ENCODE measurements at places on chromosomes 1 and 21.
A peak's percentile ranks its signal among the peaks of the same experiment; 100 is the strongest.

DNA sequence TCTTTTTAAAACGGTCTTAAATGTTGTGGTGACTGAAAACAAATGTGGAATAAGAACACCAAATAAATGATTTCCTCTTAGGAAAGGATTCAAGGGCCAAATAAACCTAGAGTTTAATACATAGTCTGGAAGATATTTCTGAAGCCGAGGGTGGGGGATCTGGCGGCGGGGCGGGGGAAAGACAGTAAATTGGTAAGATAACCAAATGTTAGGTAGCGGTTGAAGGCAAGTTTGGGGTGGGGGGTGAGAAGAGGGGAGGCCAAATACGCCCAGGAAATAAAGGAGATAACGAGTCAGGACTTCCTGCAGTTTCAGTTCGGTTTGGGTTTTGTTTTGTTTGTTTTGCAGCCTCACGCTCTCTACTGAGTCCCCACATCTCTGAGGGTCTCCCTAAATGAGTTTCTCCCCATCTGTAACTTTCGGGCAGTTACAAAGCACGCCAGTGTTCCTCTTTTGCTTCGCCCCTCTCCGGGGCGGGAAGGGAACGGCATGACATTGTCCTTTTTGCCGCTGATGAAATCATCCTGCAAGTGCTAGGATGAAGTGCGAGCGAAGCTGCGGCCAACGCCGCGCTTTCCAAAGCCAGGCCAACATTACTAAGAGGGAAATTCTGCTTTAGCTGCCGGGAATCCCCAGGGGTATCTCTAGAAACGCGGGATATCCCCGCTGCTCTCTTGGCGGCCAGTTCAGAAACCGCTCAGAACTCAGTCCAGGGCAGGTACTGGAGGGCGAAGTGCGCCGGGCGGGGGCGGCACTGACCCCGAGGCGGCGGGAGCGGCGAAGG is 844 bp downstream of the NIBAN1 start:
- peak; percentile 59 for DNase-seq

DNA sequence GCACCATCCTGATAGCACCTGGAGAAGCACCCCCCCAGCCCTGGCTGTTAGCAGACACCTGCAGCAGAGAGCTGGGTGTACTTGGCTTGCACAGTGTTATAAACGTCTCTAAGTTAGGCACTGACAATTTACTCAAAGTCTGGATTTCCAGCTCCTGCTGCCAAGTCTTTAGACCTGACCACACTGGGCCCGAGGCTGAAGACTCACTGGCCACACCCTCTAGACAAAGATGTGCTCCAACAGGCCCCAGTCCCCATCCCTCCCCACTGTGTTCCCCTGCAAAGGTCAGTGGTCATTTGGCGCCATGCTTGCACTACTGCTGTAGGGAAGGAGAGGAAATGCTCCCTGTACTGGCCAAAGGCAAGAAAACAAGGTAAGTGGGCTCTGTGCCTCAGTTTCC is 31.1 kb downstream of the PADI6 start:
- DNase-seq = no peak

- no peak for DNase-seq
Measured at GRCh38 chr1:182765391-182765790, 24.2 kb upstream of the NPL start.

DNA sequence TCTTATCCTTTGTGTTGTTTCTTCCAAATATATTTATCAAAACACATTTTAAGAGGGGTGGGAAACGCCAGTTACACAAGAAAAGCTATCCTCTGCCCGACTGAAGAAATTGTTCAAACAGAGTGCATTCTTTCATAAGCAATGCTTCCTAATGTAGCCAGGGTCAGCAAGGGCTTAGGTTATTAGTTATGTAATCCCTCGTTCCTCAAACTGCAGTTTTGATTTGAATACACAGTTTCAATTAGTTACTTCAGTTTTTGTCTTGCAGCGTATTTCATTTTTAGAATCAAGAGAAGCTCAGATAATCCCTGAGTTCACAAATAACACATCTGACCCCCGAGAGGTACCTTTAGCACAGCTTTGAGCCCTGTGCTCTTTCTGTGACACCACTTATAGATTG is 141.7 kb upstream of the NRIP1 start:
- no peak for DNase-seq

DNA sequence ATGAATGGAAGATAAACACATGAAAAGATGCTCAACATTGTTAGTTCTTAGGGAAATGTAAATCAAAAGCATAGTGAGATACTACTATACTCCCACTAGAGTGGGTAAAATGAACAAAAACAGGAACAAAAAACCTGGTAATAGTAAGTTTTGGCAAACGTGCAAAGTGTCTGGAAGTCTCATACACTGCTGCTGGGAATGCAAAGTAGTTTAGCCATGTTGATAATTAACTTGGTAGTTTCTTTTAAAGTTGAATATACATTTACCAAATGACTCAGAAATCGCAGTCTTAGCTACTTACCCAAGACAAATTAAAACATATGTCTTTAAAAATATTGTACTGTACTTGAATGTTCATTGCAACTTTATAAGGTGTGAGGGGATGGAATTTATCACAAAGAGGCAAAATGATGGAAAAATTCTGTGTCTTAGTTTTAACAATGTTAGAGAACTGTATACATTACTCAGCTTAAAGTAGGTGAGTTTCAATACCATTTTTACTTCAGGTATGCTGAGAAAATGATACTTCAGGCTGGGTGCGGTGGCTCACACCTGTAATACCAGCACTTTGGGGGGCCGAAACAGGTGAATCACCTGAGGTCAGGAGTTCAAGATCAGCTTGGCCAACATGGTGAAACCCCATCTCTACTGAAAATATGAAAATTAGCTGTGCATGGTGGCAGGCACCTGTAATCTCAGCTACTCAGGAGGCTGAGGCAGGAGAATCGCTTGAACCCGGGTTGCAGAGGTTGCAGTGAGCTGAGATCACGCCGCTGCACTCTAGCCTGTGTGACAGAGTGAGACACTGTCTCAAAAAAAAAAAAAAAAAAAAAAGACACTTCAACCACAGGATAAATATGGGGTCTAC is 102.3 kb downstream of the PDE4B start:
- no peak for DNase-seq

DNA sequence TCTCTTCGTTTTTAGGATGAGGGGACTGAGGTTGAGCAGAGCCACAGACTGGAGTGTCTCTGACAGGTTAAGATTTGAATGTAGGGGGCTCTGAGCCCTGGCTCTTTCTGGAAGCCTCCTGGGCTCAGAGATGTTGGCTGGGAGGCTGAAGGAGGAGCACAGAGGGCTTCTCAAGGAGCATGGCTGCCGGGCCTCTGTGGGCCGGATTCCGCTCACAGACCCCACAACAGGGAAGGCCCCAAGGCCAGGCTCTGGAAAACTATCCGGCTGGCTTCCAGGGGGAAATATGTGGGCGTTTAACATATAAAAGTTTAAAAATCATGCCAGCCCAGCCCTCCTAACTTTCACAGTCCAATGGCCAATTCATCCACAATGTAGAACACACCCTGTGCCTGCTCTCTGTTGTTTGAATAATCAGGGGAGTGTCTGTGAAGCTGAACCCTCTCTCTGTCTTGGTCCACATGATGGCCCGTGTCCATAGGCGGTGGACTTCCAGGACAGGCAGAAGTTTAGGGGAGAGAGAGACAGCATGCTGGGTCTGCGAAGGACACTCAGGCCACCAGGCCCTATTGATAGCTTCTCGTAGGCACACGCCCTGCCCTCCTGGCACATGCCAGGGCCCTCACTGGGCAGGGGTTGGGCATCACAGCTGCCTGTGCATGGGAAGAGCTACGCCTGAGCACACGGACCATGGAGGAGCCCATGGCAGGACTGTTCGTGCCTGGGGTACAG is 10.8 kb downstream of the OBSCN start:
- DNase-seq = no peak

- no peak for DNase-seq
Measured at GRCh38 chr1:184469396-184469795, 82.6 kb downstream of the C1orf21 start.

DNA sequence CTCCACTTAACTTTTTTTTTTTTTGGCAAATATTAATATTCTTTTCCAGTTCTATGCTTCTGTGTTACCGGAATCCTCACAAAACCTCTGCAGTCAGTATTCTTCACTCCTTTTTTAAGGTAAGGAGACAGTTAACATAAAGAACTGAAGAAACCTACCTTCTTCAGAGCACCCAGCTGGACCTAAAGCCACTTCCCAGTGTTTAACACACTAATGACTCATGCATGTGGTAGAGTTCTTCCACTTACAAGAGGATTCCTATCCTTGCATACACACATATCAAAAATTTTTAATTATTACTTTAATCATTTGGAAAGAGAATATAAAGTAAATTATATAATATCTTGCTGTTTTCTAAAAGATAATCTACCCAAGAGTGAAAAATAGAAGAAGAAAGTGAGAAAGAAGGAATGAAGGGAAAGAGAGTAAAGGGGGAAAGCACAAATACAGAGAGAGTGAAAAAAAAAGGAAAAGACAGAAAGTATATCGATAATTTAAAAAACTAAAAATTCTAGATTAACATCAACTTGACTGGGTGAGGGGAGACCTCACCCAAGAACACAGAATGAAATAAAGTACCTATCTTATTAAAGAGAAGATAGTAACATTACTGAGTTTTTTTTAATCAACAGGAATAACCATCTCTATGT is 54.9 kb downstream of the ENAH start:
- no peak for DNase-seq
